Stimulated activated CD4-positive, alpha-beta T cell treated with anti-CD3 and anti-CD28 coated beads, TNF-alpha, amount 100 ng/mL, for 48 hours (primary cell): ENCODE measurements at places on chromosomes 7 and 10.

- no peak for DNase-seq
Observed at GRCh38 chr7:2473496-2474180, 2.6 kb downstream of the GRIFIN start.

DNA sequence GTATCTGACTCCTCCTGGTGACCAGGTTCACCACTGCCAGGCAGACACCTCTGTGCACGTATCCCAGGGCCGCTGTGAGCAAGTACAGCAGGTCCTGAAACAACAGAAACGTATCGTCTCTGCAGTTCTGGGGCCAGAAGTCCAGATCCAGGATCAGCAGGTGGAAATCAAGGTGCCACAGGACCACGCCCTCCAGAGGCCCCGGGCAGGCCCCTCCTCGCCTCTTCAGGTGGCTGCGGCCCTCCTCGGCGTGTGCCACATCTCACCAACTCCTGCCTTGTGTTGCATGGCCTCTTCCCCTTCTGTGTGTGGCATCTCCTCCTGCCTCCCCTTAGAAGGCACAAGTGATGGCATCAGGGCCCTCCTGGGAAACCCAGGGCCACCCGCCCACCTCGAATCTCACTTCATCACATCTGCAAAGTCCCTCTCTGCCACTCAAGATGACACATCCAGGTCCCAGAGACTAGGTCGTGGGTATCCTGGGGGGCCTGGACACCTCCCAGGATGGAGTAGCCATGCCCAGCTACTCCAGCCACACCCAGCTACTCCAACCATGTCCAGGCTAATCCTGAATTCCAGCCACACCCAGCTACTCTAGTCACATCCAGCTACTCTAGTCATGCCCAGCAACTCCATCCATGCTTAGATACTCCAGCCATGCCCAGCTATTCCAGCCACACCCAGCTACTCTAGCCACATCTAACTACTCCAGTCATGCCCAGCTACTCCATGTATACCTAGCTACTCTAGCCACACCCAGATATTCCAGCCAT is 52.6 kb upstream of the DNAAF5 start:
- no peak for DNase-seq

DNA sequence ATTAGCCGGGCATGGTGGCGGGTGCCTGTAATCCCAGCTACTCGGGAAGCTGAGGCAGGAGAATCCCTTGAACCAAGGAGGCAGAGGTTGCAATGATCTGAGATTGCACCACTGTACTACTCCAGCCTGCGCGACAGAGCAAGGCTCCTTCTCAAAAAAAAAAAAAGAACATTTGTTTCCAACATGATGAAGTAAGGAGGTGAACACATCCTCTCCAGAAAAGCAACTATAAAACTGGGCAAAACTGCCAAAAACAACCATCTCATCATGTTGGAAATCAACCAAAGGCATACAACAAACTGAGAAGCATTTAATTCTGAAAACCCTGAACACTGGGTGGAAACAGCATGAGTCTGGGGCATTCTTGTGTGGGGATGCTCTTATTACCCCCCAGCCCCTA is 14.3 kb downstream of the PRTFDC1 start:
- no peak for DNase-seq

GRCh38 chr7:36625247-36625646 is 99.0 kb downstream of the AOAH start:
- DNase-seq = no peak

- no peak for DNase-seq
Observed at GRCh38 chr7:572416-573268, 53.0 kb upstream of the PDGFA start.

DNA sequence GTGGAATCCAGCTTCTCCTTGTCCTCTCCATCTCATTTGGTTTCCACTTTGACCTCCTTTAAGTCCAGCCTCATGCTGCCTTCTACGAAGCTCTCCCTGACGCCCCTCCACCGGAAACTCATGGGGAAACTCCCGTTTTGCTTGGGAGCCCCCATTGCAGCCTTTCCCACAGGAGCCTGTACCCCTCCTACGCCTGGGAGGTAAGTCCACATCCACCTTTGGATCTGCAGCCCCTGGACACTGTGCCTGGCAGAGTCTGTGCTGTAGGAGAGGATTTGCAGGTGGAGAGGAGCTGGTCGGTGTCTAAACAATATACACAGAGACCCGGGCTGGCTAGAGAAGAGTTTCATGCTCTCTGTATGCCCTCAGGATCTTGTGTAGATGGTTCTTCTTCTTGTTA is 296.1 kb downstream of the GLRX3 start:
- no peak for DNase-seq

GRCh38 chr10:120381931-120382330 is 75.1 kb upstream of the PLPP4 start:
- no peak for DNase-seq

- DNase-seq = no peak
Observed at GRCh38 chr10:124164264-124164663, 70.9 kb upstream of the CHST15 start.
